CD4-positive, alpha-beta T cell treated with Interleukin-12 subunit alpha and Interleukin-12 subunit beta, for 1 hour (primary cell): ENCODE measurements at places on chromosomes 11 and 22.

DNA sequence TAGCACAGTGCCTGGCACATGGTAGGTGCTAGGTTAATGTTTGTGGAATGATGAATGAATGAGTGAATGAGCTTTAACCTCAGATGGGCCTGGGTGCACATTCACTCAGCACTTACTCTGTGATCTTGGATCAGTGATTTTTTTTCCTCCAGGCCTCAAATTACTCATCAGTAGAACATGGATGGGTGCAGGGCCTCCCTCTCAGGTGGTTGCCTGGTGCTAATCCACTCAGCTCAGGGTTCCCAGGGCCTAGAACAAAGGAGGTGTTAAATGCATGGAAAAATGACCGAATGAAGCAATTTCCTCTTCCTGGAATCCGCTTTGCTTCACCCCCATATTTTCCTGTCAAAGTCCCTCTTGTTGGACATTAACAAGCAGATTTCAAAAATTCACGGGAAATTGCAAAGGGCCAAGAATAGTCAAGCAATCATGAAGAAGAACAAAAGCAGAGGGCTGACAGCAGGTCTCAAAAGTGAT is 93.5 kb downstream of the MYEOV start:
- no peak for DNase-seq

DNA sequence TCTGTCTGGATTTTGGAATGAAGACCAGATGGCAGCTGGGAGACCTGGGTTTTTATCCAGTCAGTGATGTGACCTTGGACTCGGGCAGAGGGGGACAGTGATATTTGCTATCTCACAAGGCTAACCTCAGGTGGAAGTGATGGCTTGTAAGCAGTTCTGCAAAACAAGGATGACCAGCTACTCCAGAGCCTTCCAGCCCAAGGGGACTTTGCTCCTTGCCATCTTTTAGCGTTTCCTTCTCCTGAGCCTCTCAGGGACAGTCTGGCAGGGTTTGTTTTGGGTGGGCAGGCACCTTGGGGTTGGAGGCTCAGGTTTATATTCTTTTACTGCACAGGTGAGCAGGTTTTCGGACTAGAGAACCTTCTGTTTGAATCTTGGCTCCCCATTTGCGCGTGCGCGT is 9.5 kb upstream of the OSBP2 start:
- no peak for DNase-seq

- no peak for DNase-seq
These were observed 1.2 kb downstream of the NOX4 start for GRCh38 chr11:89489930-89490329.

- DNase-seq, result no peak
These were observed 138.7 kb upstream of the E2F8 start for GRCh38 chr11:19379465-19379864.

GRCh38 chr11:14388352-14388751 is 29.4 kb upstream of the RRAS2 start:
- no peak for DNase-seq
